Osteoblast (primary cell): ENCODE measurements at places on chromosomes 11 and 22.

GRCh38 chr11:15815246-15816195 is 540.8 kb downstream of the SOX6 start:
- no peak for DNase-seq

DNA sequence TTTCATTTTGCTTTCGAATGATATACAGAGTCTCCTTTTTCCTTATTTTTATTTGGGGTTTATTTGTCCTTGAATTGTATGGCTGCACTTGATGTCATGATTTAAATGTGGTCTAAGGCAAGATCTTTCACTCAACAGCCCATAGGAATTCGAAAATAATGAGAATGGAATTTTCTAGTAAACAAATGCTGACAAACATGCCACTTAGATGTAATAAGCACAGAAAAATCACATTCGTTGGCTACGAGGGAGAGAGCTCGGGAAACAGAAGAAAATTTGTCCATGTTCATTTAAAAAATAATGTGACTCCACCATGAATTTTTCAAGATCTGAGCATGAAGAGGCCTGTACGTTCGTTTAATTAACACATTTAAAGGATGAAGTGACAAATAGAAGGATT is 73.0 kb downstream of the BLID start:
- DNase-seq, result no peak

DNA sequence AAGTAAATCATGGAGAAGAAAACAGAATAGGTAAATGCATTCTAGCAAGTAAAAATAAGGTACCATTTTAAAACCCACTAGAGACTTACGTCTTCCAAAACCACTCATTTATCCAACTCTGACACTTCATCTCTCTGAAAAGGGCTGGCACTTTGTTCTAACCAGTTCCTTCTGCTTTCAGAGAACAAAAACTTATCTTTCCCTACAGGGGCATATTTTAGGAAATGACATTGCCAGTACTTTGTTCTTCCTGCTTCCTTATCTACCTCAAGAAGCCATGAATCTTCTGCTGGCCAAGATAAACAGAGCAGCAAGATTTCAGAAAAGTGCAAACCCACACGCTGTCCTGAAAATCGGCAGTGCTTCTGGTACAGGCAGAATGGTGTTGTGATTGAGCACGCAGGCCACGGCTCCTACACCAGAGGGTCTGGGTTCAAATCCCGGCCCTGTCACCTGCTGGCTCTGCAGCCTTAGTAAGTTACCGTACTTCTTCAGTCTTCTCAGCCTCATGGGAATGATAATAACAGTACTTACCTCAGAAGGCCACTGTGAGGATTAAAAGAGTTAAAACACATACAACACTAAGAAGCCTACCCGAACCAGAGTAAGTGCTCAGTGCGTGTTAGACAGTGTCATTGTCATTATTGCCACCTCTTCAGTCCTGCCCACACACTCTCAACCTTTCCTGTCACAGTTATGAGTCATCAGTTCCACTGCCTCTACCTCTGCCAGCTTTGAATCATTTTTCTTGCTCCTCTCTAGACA is 11.0 kb downstream of the MPZL3 start:
- DNase-seq, result no peak

GRCh38 chr11:116466191-116466590 is 306.6 kb downstream of the BUD13 start:
- no peak for DNase-seq
